ENCODE measurements at places on chromosomes 5 and 9.

GRCh38 chr5:128446-128845, 36.5 kb downstream of the PLEKHG4B start:
- DNase-seq = no peak

DNA sequence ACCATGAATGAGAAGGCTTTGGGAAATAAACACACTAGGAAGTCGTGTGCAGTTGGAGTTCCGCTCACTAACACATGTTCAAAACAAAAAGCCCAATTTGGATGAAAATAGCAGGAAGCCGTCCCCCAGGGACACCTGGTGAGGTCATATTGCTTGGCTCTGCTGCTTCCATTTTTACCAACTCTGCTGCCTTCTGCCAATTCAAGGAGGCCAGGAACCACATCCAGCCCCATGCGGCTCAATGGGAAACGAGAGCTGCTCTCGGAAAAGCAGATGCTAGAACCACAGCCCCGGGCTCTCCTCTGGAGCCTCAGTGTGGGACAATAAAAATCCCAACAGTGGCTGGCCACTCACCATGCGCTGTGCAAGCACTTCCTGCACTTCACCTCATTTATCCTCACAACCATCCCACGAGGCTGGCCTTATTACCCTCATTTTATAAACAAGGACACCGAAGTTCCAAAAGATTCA, 13.4 kb downstream of the ADAM19 start:
- no peak for DNase-seq

GRCh38 chr5:80837679-80838078, 122.5 kb upstream of the RASGRF2 start:
- no peak for DNase-seq

GRCh38 chr9:137286975-137287383, 9.5 kb downstream of the TOR4A start:
- DNase-seq = no peak

DNA sequence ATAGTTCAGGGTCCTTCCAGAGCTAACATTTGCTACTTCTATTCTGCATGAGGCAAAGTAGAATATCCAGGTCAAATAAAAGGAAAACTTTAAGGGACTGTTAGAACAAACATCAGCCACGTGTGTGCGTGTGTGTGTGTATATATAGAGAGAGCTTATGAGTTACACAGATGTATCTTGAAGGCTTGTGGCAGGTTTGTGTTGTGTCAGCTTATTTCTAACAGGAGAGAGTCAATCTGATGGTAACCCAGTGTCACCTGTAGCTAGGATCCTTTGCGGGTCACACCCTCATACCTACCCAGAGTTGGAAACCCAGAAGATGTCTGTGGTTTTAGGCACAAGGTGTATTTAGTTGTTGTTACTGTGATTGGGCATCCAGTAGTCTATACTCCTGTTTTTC, 12.7 kb downstream of the POLR1E start:
- no peak for DNase-seq

DNA sequence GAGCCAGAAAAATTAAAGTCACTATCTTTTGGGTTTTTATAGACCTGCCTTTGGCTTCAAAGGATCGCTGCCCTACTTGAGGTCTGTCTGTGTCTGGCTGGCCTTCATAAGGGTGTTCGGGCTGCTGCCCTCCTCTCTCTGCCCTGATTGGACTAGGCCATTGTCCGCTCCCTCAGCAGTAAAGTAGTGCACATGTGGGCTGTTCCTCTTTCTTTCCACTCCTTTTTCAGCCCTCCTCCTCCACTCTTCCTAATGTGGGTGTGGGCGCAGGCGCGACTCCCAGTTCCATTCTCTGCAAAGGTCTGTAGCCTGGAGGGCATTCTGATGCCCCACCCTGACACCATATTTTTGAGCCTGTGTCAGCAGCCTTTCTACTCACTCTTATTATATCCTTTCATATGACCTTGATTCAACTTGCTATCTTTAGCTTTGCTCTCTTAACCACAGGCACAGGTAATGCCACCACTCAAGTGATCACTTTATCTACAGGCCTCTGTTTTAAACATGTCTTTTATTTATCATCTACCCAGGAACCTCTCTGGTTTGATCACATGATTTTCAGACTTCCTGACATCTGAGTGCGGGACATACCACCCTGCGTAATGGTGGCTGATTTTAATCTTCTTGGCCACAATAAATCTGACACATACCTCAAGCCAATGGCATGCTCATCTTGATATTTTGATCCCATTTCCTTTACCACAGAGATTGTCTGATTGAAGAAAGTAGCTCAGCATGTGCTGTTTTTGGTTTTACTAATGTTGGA, 144.5 kb downstream of the AOPEP start:
- DNase-seq = peak; percentile 35

- no peak for DNase-seq
Observed at GRCh38 chr5:8013948-8014710, 145.2 kb downstream of the MTRR start.
